ENCODE measurements at places on chromosomes 16 and 17. TPM values are rescaled to one million over a fixed set of nuclear protein-coding genes. Genes with fewer than 3 reads are reported as not detected.

GRCh38 chr17:77400445-77400870, 259.7 kb downstream of the SEC14L1 start:
- DNase-seq: no peak
- no peaks in the 10 kb centered on the region for H3K27me3 ChIP-seq
- H3K27ac ChIP-seq: no peak overlapping the region
- no peaks in the 10 kb centered on the region for H3K4me1 ChIP-seq

DNA sequence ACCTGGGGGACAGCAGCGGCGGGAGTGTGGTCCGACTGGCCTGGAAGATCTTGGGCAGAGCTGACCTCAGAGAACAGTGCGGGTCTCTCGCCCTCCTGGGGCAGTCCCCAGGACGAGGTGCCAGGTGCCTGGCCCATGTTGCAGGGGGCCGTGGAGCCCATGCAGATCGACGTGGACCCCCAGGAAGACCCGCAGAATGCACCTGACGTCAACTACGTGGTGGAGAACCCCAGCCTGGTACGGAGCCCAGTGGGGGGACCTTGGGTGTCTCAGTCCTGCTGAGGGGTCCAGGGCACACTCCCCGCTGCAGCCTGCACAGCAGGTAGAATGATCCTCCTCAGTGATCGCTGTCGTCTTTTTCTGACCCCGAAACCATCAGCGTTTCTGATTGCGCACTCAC, 1.4 kb downstream of the GPS1 start:
- no peak overlapping the region for H3K4me3 ChIP-seq
- no peaks in the 10 kb centered on the region for H3K27me3 ChIP-seq
- peaks cover 9% of the 10 kb centered on the region for H3K36me3 ChIP-seq
- DNase-seq: no peak

ARSG gene
- 12.6 TPM for total RNA-seq

GRCh38 chr17:30600830-30601494, 123.8 kb downstream of the GOSR1 start:
- no peak for DNase-seq
- no peaks in the 10 kb centered on the region for H3K4me1 ChIP-seq
- no peaks in the 10 kb centered on the region for H3K36me3 ChIP-seq
- H3K27me3 ChIP-seq: no peaks in the 10 kb centered on the region
- H3K27ac ChIP-seq: peak overlapping the region; percentile 96

DNA sequence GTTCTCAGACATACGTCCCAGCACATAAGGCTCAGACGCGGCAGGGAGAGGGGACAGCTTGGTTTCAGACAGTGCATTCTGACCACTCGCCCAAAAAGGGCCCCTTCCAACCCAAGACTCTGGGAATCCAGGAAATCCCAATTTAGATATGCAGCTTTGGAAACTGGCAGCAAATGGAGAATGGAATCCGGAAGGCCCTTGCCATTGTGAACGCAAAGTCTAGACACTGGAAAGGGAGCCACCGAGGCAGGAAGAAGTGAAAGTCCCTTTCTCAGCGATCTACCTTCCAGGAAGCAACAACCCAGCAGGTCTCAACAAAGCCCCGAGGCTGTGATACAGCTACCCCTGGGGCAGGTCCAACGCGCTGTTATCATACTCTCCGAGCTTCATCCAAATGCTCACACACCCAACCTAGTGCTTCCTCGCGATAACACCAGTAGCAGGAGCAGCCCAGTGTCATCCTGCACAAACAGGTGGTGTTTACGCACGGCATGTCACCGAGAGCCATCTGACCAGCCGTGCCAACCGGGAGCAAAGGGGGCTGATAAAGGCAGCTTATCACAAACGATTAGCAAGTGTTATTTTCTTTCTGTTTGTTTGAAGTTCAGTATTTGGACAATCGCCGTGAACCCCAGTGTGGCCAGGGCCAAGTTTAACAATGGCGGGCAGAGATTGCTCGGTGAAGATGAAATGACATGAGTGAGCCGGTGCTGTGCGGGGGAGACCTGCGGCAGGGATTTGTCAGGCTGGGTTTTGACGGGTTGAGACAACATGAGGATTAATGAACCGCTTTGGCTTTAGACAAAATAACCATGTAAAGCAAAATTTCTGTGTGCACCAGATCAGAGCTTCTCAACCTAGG, 240.6 kb downstream of the FOXL1 start:
- no peaks in the 10 kb centered on the region for H3K36me3 ChIP-seq
- no peak overlapping the region for H3K27ac ChIP-seq
- peak; percentile 74 for DNase-seq
- no peak overlapping the region for H3K4me3 ChIP-seq
- H3K4me1 ChIP-seq: no peaks in the 10 kb centered on the region
- H3K27me3 ChIP-seq: no peaks in the 10 kb centered on the region

GRCh38 chr17:51933647-51934046, 224.9 kb downstream of the CA10 start:
- no peak for DNase-seq
- no peaks in the 10 kb centered on the region for H3K36me3 ChIP-seq
- no peaks in the 10 kb centered on the region for H3K4me1 ChIP-seq
- H3K27ac ChIP-seq: no peak overlapping the region
- H3K27me3 ChIP-seq: no peaks in the 10 kb centered on the region

DNA sequence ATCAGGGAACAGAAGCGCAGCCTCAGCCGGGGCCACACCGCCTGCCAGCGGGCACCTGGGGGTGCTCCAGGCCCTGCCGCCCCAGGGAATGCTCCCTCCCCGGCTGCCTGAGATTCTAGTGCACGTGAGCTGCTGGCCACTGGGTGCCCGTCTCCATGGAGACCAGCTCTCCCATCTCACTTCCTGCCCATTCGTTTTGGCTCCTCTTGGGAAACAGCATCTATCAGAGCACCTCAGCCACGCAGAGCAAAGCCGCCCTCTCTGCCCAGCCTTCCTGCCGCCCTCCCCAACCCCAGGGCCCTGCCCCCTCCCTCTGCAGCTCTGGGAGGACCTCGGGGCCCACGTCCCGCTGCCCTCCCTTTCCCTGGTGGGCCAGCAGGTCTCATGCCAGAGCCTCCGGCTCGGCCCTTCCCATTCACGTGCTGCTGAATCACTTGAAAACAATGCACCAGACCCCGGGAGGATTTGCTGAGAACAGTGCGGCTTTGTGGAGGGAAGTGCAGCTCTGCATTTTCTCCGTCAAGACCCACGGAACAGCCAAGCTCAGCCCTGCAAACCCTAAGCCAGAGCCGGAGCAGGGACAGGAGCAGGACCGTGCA, 19.4 kb downstream of the CEP295NL start:
- no peaks in the 10 kb centered on the region for H3K27me3 ChIP-seq
- H3K4me3 ChIP-seq: no peak overlapping the region
- H3K27ac ChIP-seq: peak overlapping the region; percentile 91

DOC2A gene
- 1.9 TPM for total RNA-seq

LGALS9 gene
- 50.8 TPM for total RNA-seq

DNA sequence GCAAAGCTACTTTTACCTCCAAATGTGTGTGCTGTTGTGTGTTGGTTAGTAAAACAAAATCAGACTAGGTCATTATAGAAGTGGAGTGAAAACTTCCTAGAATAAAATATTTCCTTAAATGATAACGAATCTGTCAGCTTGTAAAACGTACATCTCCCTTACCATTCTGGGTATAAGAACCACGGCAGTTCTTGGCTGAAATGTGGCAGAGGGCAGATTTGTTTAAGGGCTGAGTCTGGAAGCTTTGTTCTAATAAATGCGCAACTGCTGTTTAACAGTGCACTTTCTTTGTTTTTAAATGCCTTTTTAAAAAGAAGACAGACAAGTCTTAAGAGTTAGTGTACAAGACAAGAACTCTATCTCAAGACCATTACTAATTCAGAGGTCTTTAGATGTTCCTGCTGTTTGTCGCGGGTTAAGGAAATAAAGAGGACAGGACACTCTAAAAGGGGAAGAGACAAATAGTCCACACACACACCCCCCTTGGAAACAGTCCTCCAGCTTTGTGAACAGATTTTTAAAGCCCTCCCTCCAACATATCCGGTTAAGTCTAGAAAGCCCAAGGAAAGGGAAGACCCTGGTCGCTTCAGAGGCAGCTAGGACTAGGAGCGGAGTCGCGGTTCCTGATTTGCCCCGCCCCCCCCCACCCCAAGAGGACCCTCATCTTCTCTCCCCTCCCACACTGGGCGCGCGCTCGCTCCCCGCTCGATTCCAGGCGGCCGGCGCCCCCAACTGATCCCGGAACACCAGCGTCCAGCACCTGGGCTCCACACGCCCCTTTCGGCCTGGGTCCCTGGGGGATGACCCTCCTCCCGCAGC, 658 bp downstream of the SYNRG start:
- H3K27ac ChIP-seq: peak overlapping the region; percentile 60
- DNase-seq: peak; percentile 85
- H3K4me3 ChIP-seq: peak overlapping the region; percentile 65
- no peaks in the 10 kb centered on the region for H3K27me3 ChIP-seq
- no peaks in the 10 kb centered on the region for H3K4me1 ChIP-seq
- H3K36me3 ChIP-seq: no peaks in the 10 kb centered on the region

NPIPB4 gene
- 188 TPM for total RNA-seq

DNA sequence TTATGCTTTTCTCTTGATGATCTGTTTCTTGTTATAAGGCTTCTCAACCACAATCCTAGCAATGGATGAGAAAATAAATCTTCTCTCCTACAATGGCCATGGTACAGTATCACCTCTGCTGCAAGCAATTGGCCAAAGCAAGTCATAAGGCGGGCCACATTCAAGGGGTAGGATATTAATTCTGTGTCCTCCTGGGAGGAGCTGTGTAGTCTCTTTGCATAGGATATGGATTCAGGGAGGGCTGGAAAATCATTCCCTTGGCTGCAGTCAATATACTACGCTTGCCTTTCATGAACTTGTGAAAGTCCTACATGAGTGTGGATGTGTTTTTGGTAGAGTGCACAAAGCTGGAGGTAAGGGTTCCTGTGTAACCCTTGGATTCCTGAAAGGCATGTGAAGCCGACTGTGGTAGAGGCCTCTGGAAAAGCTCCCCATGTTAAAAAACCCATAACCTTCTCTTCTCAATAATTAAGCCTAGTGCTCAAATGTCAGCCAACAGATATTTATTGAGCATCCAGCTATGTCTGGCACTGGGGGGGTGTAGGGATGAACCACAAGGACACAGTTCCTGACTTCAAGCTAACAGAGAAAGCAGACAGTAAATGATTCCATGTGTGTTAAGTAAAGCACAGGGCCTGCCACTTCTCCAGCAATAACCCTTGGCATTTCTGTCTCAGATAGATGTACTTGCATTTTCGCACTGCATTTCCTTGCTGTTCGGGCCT, 147.6 kb upstream of the HS3ST3A1 start:
- no peaks in the 10 kb centered on the region for H3K27me3 ChIP-seq

GRCh38 chr16:12675046-12675445, 128.6 kb downstream of the CPPED1 start:
- no peak for DNase-seq
- no peaks in the 10 kb centered on the region for H3K36me3 ChIP-seq
- H3K4me1 ChIP-seq: no peaks in the 10 kb centered on the region

MYO15A gene
- total RNA-seq: 1.3 TPM

GAS2L2 gene
- total RNA-seq: not detected

METRNL gene
- total RNA-seq: 61.5 TPM

GRCh38 chr17:46038414-46038813, 39.4 kb downstream of the STH start:
- H3K36me3 ChIP-seq: peaks cover 48% of the 10 kb centered on the region
- H3K27me3 ChIP-seq: no peaks in the 10 kb centered on the region
- no peak overlapping the region for H3K4me3 ChIP-seq
- no peak for DNase-seq
- H3K27ac ChIP-seq: no peak overlapping the region

DNA sequence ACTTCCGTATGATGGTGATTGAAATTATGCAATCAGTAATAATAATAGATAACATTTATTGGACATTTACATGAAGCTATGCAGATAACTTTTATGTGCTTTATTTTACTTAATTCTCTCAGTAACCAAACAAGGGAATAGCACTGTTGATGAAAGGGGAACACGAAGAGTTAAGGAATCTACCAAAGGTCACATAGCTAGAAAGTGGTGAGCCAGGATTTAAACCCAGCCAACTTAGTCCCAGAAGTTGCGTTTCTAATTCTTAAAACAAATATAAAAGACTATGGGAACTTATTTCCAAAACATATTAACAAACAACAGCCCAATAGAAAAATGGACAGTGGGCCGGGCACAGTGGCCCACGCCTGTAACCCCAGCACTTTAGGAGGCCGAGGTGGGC, 9.7 kb downstream of the SPNS3 start:
- DNase-seq: no peak
- H3K4me3 ChIP-seq: no peak overlapping the region
- H3K27me3 ChIP-seq: no peaks in the 10 kb centered on the region
- no peak overlapping the region for H3K27ac ChIP-seq
- no peaks in the 10 kb centered on the region for H3K4me1 ChIP-seq

DNA sequence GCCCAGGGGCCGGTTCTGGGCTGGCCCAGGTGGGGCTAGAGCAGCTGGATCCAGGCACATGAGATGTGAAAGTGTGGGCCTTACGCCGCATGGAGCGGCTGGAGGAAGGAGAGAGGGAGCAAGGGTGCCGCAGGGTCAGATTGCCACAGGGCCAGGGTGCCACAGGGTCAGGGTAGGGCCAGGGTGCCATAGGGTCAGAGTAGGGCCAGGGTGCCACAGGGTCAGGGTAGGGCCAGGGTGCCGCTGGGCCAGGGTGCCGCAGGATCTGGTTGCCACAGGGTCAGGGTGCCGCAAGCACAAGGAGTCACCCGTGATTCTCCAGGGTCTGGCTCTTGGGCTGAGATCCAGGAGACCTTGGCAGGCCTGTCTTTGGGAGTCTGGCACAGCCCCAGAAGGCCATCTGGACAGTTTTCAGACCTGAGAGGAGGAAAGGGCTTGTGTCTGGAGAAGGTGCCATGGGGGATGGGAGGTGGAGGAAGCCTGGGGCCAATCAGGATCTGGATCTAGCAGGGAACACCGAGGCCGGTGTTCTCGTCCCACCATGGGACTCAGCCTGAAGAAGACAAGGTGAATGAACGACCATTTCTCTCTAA, 13.1 kb upstream of the LASP1NB start:
- no peak overlapping the region for H3K4me3 ChIP-seq
- peaks cover 27% of the 10 kb centered on the region for H3K4me1 ChIP-seq
- H3K36me3 ChIP-seq: peaks cover 11% of the 10 kb centered on the region
- DNase-seq: no peak
- H3K27ac ChIP-seq: peak overlapping the region; percentile 49
- H3K27me3 ChIP-seq: no peaks in the 10 kb centered on the region

AATK gene
- total RNA-seq: 4.2 TPM

GRCh38 chr16:23859713-23860269, 24.0 kb downstream of the PRKCB start:
- H3K27me3 ChIP-seq: no peaks in the 10 kb centered on the region
- H3K4me1 ChIP-seq: no peaks in the 10 kb centered on the region
- no peaks in the 10 kb centered on the region for H3K36me3 ChIP-seq
- no peak overlapping the region for H3K27ac ChIP-seq
